ENCODE measurements at places on chromosomes 3 and 15.

DNA sequence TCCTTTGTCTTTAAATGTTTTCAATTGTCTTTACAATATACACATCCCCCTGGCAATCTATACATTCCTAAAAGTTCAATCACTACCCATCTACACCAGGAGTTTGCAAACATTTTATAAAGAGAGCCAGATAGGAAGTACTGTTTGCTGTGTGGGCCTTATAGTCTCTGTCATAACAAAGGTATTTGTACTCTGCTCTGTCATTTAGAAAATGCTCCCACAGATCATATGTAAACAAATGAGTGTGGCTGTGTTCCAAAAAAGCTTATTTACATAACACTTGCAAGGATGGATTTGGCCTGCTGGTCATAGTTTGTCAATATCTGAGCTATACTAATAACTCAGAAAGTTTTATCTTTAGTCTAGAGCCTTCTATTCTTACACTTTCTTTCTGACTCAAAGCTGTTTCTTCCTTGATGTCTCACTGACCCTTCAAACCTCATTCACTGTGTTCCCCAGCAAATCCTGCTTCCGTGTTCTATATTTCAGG is 511.9 kb downstream of the GBE1 start:
- peaks cover 3% of the 10 kb centered on the region for H3K27me3 ChIP-seq
- H3K36me3 ChIP-seq, result no peaks in the 10 kb centered on the region
- no peaks in the 10 kb centered on the region for H3K4me1 ChIP-seq
- no peak for DNase-seq

DNA sequence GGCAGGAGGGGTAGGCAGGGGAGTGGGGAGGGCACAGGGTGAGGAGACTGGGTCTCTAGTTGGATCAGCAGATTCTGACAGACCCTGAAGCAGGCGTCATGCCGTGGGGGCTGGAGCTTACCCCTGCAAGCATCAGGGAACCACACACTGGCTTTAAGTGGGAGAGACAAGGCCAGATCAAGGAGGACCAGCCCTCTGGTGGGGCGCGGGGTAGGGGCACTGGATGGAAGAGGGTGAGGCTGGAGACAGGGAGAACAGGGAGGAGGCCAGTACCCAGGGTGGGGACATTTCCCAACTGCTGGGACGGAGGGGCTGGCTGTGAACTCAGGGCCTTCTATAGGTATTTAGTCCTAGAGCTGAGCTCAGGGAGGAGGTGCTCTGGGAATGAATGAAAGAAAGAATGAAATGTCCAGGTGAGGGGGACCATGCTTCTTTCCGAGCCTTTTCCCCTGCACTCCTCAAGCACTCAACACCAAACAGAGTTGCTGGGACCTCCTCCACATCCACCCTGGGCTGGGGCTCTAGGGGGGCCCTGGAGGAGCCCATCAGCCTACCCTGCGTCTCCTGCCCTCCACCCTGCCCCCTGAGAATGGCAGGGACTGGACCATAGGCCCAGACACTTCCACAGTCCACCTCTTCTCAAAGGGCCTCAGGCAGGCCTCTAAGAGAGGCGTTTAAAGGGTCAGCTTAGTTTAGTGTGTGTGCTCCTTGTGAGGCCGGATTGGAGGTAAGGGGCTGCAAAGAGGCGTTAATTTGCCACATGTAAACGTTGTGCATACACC is 49.0 kb upstream of the FGD5 start:
- peak overlapping the region; percentile 75 for H3K27ac ChIP-seq
- H3K4me1 ChIP-seq, result peaks cover 33% of the 10 kb centered on the region
- no peak overlapping the region for H3K4me3 ChIP-seq
- H3K36me3 ChIP-seq, result no peaks in the 10 kb centered on the region
- H3K27me3 ChIP-seq, result peaks cover 15% of the 10 kb centered on the region
- DNase-seq, result no peak

DNA sequence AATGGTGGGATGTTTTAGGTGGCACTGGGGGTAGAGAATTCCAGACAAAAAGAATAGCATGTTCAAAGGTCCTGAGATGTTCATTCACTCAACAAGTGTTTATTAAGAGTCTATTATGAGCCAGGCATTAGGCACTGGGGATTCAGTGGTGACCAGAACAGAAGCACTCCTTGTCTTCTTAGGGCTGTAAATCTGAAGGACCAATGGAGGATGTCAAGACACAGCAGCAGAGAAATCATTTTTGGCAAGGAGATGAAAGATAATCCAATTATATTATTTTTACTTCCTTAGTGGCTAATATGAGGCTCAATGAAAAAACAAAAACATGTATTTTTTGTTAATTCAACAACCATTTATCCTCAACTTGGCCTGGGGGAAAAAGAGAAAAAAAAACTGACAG is 218.5 kb downstream of the SLC9A9 start:
- no peak overlapping the region for H3K4me3 ChIP-seq
- H3K27me3 ChIP-seq, result no peaks in the 10 kb centered on the region
- H3K4me1 ChIP-seq, result no peaks in the 10 kb centered on the region

GRCh38 chr3:115638991-115639390 is 15.7 kb downstream of the GAP43 start:
- no peaks in the 10 kb centered on the region for H3K36me3 ChIP-seq
- H3K27me3 ChIP-seq, result peaks cover 3% of the 10 kb centered on the region
- H3K4me3 ChIP-seq, result no peak overlapping the region
- H3K27ac ChIP-seq, result no peak overlapping the region

DNA sequence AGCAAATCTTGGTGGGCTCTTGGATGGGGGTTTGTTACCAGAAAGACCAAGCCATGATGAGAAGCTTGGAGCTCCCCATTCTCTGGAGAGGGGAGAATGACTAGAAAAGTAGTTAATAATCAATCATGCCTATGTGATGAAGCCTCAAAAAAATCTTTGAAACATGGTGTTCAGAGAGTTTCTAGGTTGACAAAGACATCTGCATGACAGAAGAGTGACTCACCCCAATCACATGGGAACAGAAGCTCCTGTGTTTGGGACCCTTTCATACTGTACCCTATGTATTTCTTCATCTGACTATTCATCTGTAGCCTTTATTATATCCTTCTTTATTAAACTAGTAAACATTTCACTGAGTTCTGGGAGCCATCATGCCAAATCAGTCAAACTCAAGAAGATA is 87.4 kb downstream of the BCHE start:
- DNase-seq, result no peak
- no peak overlapping the region for H3K27ac ChIP-seq
- no peaks in the 10 kb centered on the region for H3K36me3 ChIP-seq
- no peak overlapping the region for H3K4me3 ChIP-seq
- no peaks in the 10 kb centered on the region for H3K27me3 ChIP-seq
- H3K4me1 ChIP-seq, result peaks cover 5% of the 10 kb centered on the region
